ENCODE measurements at places on chromosomes 16 and 17.

GRCh38 chr16:84059946-84060901, 17.6 kb upstream of the SLC38A8 start:
- DNase-seq, result no peak

DNA sequence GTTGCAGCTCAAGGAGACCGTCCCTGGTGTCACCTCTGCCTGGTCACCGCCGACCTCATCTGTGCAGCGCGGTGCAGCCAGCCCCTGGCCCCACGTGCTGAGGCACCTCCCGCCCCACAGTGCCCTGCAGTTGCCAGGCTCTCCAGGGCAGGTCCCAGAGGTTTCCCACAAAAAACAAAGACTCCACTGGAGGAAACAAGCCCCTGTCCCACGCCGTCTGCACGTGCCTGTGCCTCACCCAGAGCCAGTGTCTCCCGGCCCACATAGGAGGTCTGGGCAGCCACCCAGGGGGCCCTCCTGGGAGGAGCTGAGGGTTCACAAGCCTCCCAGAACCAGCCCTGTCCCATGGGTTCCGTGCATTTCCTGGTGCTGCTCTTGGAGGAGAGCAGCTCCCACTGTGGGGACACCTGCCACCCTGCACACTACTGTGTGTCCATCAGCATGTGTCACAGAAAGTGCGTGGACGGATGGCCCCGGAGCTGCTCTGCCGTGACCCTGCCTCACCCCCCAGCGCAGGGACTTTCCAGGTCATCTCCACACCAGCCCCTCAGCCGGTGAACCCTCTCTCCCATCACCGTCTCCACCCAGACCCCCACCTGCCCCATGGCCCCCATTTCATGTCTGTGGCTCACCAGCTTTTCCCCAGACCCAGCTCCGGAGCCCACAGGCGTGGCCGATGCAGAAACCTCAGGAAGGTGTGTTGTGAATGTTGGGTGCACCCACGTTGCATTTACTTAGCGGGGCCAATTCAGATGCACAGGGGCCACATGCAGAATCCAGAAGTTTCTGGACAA, 17.0 kb upstream of the CDH15 start:
- no peak for DNase-seq

DNA sequence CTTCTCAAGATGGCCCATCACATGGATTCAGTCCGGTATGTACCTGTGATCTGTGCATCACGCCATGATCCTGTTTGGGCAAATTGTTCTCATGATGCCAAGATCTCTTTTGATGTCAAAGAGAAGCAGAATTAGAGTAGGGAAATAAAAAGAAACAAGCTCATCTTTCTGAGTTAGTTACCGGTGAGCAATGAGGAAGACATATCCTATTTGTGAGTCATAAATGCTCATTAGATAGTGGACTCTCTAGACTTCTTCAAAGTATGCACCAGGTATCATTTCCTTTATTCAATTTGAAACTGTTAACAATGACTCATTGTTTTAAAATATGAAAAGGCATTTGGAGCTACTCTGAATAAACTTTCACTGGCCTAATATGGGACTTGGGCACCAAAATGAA, 8.0 kb upstream of the KRTAP4-12 start:
- DNase-seq, result no peak

DNA sequence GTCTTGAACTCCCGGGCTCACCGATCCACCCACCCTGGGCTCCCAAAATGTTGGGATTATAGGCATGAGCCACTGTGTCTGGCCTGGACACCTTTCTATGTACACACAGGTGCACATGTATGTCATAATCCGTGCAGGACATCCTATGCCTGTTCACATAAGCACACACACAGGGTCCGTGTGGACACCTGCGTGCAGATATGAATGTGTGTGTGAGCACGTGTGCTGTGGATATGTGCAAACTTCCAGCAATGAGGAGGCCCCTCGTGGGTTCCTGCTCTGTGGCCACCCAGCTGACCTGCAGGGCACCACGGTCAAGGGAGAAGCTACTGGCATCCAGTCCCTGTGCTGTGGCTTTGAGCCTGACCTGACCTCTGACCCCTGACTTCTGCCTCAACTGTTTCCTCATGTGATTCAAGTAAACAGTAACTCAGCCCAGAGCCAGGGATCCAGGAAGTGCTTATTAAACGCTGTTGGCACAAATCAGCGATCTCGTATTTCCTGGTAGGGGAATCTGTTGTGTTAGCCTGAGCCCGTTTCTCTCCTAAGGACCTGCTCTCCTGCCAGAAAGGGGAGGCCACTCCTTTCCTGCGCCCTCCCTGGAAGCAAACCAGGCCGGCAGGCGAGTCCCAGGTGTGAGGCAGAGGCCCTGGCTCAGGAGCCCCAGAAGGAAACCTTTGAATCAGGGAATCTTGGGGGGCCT, 6.5 kb downstream of the CPNE7 start:
- DNase-seq, result no peak

- no peak for DNase-seq
Observed at GRCh38 chr17:76354747-76355310, 1.1 kb upstream of the PRPSAP1 start.

DNA sequence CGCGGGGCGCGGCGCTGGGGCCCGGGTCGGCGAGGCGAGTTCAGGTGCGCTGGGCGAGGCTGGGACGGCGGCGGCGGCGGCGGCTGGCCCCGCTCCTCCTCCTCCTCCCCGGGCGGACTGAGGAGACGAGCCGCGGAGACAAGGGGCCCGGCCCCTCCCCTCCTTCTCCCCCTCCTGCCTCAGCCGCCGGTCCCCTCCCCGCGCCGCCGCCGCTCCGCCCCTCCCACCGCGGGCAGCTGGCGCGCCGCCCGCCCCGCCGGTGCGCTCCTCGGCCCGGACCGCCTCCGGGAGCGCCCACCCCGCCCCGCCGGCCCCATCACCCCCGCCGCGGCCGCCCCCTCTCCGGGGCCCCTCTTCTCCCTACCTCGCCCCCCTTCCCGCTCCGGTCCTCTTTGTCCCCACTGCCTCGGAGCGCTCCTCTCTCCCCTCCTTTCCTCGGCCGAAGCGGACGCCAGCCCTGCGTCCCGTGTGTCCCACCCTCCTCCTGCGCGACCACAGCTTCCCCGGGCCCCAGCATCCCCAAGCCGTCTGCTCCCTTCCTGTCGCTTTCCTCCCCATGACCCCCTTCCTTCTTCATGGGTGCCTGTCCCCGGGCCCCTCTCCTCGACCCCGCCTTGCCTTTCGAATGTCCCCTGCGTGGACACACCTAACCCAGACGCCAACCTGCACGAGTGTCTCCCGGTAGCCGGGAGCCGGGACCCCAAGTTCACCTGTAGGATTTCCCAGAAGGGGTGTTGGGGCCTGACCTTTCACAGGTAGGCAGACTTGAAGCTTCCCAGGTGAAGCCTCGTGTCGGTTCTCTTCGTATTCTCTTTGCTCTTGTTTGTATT, at the start of gene TOX3:
TSS of gene TOX3 (minus strand) at position 140 of the 830 bp plus-strand sequence. CDS start 420 bp downstream, outside the sequence.
- no peak for DNase-seq

- no peak for DNase-seq
Observed at GRCh38 chr17:59355030-59355701, 23.7 kb downstream of the YPEL2 start.

GRCh38 chr17:78357177-78357586, 2.7 kb downstream of the SOCS3 start:
- no peak for DNase-seq

GRCh38 chr17:32486111-32486700, 587 bp upstream of the CDK5R1 start:
- peak; percentile 45 for DNase-seq

All from activated T-helper 1 cell treated with anti-CD3 and anti-CD28 coated beads, Interleukin-2, amount 50 U/mL, for 16 hours (primary cell).